CD4-positive, alpha-beta T cell (primary cell): ENCODE measurements at places on chromosomes 4 and X.

DNA sequence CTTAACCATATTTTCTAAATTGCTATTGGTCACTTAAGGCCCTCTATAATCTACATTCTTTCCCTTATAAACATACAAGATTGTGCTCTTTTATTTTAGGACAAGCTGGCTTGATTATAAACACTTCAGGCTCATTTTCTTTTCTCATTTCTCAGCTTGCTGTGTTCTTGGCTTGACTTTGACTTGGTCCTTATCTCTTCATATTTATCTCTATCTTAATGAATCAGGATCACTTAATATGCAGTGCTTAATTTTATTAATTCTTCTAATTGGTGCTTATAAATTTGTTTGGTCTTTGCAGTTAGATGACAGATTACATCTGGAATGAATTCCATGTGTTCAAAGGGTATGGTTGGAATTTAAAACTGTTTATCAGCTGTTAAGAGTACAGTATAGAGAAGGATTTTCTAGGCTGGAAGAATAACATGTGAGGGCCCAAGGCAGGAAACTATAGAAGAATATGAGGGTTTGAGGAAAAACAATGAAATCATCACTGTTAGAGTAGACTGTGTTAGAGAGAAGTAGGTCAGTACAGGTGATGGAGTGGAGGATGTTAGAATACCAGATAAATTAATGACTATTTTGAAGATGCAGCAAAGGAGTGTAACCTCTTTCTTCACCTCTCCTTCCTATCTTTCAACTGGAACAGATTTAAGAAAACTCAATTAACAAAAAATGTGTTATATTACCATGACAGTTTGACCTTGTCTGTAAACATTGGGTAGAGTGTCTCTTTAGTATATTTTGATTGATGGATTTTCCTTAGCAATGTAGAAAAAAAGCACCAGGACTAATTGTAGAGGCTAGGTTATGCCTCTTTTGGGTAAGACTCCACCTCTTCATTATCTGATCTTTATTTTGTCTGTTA is 169.6 kb downstream of the RAPGEF2 start:
- no peak for DNase-seq

DNA sequence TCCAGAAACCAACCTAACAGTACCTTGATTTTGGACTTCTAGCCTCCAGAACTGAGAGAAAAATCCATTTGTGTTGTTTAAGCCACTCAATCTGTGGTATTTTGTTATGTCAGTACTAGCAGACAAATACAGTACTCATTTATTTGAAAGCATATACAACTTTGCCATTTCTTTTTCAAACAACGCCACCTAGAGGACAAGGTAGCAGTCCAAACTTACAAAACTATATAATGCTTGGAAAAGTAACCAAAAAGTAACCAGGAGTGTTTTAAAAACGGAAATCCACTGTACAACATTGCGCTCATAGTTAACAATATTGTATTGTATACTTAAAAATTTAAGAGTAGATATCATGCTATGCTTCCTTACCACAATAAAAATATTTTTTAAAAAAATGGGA is 37.0 kb upstream of the FGF13 start:
- no peak for DNase-seq

- no peak for DNase-seq
These were observed 670.6 kb upstream of the ATOH1 start for GRCh38 chr4:93157986-93158385.

GRCh38 chr4:73843369-73843768 is 6.9 kb downstream of the CXCL6 start:
- DNase-seq = no peak

GRCh38 chrX:13081395-13082205 is 37.2 kb upstream of the FAM9C start:
- DNase-seq = peak; percentile 65

- peak; percentile 9 for DNase-seq
These were observed 26.6 kb upstream of the ZXDB start for GRCh38 chrX:57565198-57565597.

GRCh38 chr4:119659576-119659975 is 31.0 kb upstream of the PDE5A start:
- no peak for DNase-seq

DNA sequence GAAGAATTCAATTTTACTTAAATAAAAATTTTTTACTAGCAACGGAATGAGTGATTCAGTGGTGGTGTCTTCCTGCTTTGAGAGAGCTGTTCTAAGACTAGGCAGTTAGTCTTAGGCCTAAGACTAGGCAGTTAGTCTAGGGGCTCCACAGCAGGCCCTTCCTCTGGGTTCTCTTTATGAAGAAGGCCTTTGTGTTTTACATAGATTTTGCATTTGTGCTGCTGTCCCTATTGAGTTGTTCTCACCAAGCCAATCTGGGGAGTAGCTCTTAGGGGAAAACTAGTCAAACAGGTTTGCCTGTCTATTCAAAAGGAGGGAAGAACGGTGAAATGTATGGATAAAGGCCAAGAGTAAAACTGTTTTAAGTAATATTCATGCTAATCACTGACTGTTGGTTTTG is 7.6 kb downstream of the UGT8 start:
- no peak for DNase-seq

- no peak for DNase-seq
These were observed 221.2 kb downstream of the LDB2 start for GRCh38 chr4:16677001-16677944.

DNA sequence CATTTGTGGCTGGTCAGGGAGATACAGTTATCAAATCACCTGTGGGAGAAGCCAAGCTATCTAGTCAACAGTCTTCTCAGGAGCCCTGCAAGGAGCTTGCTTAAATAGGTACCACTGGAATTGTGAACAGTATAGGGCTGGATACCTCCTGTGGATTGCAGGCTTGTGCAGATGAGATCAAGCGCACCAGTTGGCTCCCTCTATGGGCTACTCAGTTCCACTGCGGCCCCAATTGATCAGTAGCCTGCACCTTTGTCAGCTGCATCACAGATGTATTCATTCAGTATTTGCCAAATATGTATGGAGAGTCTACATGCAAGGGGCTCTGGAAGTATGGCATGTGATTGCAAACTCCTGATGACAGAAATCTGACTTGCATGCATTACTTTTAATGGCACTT is 28.6 kb downstream of the TEX13A start:
- no peak for DNase-seq

- DNase-seq = no peak
These were observed 21.8 kb upstream of the JAKMIP1 start for GRCh38 chr4:6221851-6222760.

DNA sequence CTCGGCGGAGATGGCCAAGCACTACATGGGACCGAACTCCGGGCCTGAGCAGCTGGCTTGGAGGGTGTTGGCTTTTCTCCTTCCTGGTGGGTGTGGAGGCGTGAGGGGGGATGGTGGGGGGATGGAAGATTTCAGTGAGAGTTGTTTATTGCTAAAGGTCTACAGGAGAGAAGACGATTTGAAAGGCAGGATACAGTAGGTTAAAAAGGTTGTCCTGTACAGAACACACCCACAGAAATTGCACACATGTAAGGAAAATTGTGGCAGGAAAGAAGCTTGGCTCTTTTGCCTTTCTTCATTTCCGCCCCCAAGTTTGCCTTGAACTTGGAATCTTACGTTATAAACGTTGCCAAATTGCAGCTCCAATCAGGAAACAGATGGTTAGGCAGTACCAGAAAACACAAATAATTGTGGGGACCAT is 74.1 kb upstream of the STOX2 start:
- no peak for DNase-seq

GRCh38 chrX:125791787-125792186 is 374.3 kb downstream of the DCAF12L2 start:
- DNase-seq = no peak

- DNase-seq = no peak
These were observed 255.2 kb downstream of the SLC39A8 start for GRCh38 chr4:102089850-102090621.

GRCh38 chr4:2935762-2936743 is 27.2 kb downstream of the NOP14 start:
- DNase-seq = peak; percentile 47

DNA sequence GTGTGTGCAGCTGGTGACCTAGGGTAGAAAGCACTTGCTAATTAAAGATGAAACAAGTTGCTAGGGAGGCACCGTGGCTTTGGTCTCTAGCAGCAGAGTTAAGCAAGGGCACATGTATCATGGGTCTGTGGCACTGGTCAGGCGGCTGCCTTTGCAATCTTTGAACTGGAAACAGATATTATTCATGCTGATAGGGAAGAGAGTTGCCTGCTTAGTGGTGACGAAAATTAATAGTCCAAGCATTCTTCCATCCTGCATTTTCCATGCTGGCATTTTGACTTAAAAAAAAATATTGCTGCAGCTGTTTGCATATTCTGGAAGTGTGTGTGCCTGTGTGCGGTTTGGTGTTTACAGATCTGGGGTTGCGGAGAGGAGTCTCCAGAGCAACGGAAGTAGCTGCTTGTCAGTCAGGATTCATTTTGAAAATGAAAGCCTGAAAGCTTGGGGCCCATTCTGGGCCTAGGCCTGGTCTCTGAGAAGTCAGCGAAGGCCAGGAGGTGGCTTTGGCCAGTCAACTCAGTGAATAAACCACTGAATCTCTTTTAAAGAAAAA is 2.3 kb upstream of the SOWAHD start:
- DNase-seq = peak; percentile 35

GRCh38 chr4:126838941-126839679 is 793.6 kb upstream of the INTU start:
- DNase-seq = no peak

GRCh38 chrX:68944211-68944610 is 115.4 kb downstream of the EFNB1 start:
- no peak for DNase-seq

GRCh38 chrX:2828959-2829411 is 255 bp downstream of the GYG2 start:
- no peak for DNase-seq

- no peak for DNase-seq
These were observed 202.7 kb upstream of the HS3ST1 start for GRCh38 chr4:11631416-11631815.

DNA sequence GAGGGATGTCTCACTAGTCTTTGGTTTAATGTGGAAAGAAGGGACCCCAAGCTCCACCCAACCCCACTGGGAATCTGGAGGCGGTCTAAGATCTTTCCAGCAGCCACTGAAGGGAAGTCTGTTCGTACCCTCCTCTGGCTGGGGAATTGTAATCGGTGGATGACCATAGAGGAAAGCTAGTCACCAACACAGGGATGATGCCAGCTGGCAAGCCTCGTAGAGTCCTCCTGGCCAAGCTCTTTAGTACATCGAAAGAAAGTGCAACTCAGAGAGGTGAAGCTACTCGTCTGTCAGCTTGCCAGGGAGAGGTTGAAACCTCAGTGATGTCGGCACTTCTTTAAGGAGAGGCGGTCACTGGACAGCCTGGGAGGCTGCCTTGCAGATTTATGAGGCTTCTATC is 58.7 kb downstream of the MAMLD1 start:
- no peak for DNase-seq

DNA sequence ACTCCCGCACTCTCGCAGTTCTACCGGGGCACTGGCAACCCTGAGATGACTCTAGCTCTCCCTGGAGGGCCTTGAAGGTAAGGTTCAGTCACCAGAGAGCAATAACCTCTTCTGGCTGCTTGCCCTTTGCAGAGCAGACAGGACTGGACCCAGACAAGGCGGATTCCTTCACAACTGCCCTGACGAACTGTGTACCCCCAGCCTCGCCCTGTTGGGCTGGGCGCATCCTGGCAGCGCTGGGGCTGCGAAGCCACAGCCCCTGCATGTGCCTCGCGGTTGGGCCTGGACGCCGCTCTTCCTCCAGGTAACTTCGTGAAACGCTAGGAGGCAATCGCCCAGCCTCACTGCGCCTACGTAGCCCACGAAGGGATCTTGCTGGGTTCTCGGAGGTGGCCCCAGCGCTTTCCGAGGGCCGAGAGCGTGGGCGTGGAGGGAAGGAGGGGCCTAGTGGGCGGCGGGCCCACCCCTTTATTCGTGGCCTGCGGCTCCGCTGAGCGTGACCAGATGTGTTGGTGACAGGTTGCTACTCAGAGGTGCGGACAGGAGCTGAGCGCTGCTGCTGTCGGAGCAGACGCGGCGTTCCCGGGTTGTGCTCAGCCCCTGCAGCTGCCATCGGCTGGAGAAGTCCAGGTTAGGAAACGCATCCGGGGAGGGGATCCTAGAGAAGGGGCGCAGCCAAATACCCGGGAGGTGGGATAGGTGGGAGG is 1.9 kb upstream of the MAMLD1 start:
- DNase-seq = no peak

DNA sequence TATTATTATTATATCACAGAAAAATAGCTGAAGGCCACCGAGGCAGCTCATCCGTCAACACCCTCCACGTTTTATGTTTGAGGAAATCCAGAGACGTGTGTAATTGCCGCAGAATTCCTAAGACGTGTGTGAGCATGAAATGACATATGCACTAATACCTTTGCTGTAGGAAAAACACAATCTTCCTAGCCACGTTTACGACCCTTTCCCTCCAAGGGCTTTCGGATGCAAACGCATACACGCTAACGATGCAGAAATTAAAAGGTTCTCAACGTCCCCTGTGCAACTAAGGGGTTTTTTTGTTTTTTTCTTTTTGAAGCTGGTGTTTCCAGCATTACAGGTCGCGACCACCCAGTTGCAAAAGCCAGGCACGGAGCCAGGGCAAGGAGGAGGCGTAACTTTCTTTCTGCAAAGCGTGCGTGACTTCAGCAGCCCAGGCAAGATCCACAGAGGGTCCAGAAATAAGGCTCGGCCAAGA is 33.8 kb downstream of the CRLF2 start:
- no peak for DNase-seq

GRCh38 chr4:108166038-108166437 is 2.7 kb downstream of the LEF1 start:
- peak; percentile 34 for DNase-seq

- DNase-seq = no peak
These were observed 535.7 kb upstream of the CNKSR2 start for GRCh38 chrX:20838477-20838876.

DNA sequence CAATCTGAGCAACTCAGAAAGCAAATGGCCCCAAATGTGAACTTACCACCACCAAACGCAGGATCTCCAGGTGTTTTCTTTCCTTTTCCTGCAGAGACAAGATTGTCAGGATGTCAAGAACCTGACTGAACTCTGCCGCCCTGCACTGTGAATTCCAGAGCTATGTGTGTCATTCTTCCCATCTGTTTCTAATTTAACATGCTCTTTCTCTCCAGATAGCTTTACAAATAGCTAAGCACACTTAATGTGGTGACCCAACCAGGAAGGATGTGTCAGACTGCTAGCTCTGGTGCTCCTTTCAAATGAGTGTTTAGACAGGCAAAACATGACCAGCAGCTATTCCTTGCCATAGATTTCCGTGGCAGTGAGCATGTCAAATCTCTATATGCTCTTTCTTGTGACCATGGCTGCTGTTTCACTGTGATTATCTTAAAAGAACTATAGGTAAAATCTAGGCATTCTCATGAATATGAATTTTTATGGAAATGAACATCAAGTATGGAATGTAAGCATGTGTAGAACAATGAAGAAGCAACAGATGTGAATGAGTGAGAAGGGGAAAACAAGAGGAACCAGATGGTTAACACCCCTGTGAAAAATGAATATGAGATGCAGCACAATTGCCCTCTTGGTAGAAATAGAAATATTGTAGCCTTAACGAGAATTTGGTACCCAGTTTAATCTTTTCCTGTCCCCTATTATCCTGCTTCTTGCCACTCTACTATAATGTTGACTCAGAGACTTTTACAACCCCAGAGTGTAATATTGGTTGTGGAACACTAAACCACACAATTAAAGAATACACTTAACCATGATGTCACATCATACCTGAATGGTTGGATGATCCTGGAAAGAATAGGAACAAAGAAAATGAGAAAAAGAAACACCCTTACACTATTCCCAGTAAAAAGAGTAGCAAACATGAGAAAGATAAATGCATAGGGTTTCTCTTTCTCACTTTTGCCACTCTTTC is 247.8 kb upstream of the DKK2 start:
- no peak for DNase-seq

- DNase-seq = no peak
These were observed 264.8 kb upstream of the IGFBP7 start for GRCh38 chr4:57374866-57375595.

GRCh38 chr4:111400741-111401140 is 744.5 kb upstream of the FAM241A start:
- no peak for DNase-seq
